ENCODE measurements at places on chromosomes 1 and 21. TPM values are rescaled to one million over a fixed set of nuclear protein-coding genes. Genes with fewer than 3 reads are reported as not detected.

- no peak for DNase-seq
These were observed 480.0 kb upstream of the USP24 start for GRCh38 chr1:55695151-55695550.

DNA sequence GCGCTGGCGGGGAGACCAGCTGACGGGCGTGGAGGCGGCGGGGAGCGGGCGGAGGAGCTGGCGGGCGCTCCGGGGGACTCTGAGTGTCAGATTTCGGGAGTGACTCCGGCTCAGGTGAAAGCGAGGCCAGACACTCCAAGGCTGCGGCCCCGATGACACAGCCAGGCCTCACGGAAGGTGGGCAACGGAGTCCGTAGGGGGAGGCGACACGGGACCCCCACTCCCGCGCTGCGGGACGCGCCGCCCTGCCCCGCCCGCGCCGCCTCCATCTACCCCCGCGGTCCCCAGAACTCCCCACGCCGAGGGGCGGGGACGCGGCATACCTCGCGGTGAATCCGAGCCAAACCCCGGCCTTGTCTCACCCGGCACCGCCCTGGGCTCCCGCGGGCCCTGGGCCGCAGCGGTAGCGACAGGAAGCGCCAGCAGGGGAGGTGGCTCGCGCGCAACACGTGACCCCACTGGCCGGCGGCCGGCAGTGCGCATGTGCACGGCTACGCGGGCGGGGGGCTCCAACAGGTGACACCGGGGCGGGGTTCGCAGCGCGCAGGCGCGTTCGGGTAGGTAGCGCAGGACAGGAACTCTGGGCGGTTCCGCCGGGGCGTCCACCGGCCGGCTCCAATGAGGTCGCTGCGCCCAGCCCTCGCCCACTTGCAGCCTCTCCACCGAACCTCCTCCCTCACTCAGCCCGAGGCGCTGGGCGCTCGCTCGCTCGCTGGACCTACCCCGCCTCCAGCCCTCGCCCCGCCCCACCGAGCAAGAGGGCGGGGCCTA, at the start of gene CC2D1B:
Gene CC2D1B, minus strand, starts transcription at position 460 of the 771 bp plus-strand sequence. CDS start 1,585 bp downstream, outside the sequence.
- peak; percentile 100 for DNase-seq

SEMA6C gene
- total RNA-seq = 4.3 TPM

GRCh38 chr1:106651028-106651762, 405.3 kb upstream of the PRMT6 start:
- no peak for DNase-seq

DNA sequence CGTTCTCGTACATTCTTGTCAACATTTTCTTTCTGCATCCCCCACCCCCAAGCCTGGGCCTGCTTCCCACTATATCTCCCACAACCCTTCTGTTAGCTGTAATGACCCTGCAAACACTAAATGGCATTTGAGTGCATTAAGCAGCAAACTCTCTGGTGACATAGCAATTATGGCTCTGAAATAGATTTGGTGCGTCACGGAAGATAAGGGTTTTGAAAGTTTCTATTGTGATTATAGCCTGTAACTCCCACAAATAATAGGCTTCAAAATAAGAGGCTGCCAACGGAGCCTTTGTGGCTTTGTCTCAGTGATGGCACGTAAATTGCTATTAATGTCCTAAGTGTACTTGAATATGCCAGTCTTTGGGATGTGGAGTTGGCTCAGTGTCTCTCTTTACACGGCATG, 277.6 kb downstream of the PBX1 start:
- DNase-seq = no peak

- no peak for DNase-seq
These were observed 27.8 kb downstream of the OSBPL9 start for GRCh38 chr1:51644533-51645197.

GRCh38 chr1:216809649-216810048, 86.4 kb upstream of the ESRRG start:
- no peak for DNase-seq

LAMC2 gene
- total RNA-seq = 1.2 TPM

DNA sequence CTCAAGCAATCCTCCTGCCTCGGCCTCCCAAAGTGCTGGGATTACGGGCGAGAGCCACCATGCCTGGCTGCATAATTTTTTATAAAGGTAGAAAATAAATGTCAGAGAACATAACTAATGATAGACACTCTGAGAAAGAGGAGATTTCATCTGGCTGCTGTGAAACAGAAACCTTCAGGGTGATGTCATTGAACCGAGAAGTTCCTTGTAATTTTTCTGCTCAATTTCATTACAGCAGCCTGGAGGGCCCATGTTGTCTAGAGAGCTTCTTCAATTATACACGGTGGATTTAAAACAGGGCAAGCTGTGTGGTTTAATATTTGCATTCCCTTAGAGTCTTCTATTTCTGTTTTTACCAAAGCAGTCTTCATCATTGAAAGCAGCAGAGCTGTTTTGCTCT, 64.3 kb upstream of the MORC3 start:
- DNase-seq = no peak

DNA sequence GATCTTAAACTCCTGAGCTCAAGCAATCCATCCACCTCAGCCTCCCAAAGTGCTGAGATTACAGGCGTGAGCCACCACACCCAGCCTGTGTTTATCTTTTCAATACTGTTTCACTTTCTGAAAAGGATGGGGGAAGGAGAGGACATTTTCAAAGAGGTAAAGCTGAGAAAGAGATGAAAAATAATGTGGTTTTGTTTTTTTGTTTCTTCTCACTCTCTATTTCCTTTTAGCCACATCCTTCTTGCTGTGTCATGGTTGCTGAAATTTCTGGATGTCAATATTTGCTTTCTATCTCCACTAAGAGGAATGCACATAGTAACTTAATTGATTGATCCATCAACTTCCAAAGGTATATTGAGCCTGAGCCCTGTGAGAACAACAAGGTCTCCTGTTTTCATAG, 6.4 kb upstream of the C1orf21 start:
- DNase-seq = no peak

SPRR1B gene
- total RNA-seq = not detected

APCS gene
- not detected for total RNA-seq

SPATA46 gene
- total RNA-seq = not detected

DNA sequence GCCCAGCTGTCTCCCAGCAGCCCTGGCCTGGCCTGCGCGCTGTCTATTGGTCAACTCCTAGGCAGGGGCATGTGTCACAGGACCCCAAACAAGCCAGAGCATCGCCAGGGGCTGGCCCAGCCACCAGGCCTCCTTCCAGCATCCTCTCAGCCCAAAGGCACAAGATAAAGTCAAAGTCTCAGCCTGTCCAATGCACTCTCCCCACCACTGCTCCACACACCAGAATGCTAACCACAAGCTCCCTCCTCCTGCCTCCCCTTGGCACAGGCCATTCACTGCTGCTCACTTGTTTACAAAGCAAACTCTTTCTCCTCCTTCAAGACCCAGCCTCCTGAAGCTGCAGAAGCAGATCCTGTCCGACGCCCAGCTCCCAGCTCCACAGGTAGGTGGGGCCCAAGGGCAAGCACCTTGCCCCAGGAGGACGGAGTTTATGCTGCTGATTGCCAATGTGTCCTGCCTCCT, 133.4 kb downstream of the DMRTB1 start:
- DNase-seq = no peak

PYHIN1 gene
- 11.5 TPM for total RNA-seq

HDGF gene
- total RNA-seq = 185 TPM

DNA sequence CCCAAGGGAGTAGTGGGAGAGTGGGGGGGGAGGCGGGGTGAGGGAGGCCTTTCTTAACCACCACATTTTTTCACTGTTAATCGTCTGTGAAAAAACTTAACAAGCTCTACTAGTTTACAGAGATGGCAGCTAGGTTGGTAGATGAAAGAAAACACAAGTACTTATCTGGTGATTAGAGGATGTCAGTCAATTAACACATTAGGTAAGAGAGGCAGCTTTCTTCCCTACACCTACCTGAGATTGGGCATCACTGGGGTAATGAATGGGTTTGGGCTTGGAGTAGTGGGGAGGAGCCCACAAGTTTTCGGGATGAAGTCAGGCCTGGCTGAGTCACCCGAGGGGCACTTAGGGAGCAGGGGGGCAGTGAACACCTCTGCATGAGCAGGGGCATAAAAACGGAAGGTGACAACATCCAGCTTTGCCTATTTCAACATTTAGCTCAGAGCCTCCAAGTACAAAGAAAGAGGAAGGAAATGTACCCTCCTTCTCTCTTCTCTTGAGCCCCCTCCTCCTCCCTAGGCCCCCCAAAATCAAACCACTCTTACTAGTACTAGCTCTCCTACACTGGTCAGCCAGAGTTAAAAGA, 2.5 kb downstream of the LBR start:
- no peak for DNase-seq

FCGR3B gene
- total RNA-seq = 0.30 TPM
